ENCODE measurements at places on chromosomes 5 and 9.

DNA sequence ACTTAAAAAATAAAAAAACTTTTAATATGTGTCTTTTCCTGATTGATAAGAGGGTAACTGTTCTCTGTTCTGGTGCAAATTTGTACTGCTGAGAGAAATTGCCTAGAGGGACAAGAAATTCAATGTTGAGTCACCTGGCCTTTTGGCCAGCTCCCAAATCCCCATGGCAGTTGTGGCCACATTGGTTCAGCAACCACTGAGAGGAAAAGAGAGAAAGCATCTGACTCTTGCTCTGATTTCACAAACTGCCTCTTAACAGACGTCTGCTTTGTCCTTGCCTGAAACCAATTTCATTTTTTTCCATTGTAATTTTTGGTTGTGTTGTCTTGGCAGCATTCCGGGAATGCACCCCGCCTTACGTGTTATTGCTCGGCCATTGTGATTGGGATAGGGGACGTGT is 42.4 kb downstream of the NTRK2 start:
- no peak for DNase-seq

DNA sequence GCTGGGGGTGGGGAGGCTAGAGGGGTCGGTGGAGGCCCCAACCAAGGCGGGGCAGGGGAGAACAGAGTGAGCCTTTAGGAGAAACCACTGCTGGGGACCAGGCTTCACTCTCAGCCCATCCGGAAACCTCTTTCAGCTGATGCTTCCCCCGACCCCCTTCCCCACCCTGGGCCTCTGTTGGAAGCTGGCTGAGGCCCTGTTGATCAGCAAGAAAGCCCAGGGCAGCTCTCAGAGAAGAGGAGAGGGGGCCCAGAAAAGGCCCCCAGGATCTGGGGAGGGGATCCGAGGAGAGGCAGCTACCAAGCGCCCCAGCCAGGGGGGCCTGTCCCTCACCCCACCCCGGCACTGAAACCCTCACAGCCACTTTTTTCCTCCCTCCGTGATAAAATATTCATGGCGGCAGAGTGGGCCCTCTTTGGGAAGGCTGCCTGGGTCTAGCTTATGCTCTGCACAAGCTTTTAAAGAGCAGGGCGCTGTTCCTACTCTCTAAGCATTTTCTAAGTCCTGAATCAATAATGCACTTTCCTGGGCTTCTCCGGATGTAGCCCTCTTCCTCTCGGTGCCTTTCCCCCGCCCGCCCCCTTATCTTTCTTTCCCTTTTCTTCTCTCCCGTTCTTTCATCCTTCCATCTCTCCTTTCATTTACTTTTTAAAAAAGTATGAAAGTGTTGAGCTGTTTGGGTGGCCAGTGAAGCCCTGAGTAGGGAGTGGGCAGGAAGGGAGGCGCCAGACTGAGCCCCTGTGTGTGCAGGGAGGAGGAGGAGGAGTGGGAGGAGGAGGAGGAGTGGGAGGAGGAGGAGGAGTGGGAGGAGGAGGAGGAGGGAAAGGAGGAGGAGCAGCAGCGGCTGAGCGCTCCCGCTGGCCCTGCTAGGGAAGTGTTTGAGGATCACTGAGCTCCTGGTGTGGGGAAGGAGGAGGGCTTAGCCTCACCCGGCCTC is 23.5 kb downstream of the NTNG2 start:
- DNase-seq, result no peak

GRCh38 chr9:84978661-84979060 is 309.1 kb downstream of the NTRK2 start:
- DNase-seq, result no peak

DNA sequence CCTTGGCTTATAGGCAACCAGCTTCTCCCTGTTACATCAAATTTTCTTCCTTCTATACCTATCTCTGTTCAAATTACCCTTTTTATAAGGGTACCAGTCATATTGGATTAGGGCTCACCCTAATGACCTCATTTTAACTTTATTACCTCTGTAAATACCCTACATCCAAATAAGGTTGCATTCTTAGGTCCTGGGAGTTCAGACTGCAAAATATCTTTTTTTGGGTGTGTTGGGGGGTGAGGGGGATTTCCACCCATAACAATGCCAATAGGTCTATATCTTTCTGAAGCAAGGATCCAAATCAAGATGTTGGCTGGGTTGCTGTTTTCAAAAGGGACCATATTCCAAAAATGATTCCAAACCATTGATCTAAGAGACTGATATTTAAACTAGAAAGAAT is 141.7 kb downstream of the XRCC4 start:
- DNase-seq, result no peak

- DNase-seq, result no peak
Measured at GRCh38 chr5:135921388-135921787, 25.7 kb upstream of the IL9 start.

DNA sequence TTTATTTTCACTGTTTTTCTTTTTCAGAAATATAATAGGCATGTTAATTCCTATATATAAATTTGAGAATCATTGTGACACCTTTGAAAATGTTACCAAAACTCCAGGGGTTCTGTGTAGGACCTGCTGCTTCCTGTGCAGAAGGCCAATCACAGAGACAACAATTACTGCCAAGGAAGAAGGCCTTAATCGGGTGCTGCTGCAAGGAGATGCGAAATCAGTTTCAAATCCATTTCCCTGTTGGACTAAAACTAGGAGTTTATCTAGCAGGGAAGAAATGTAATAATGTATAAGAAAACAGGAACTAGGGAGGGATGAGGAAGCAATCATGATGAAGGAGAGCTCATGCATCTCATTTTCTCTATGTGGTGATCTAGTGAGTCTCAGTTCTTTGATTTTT is 209.7 kb upstream of the NUDT12 start:
- DNase-seq, result no peak

DNA sequence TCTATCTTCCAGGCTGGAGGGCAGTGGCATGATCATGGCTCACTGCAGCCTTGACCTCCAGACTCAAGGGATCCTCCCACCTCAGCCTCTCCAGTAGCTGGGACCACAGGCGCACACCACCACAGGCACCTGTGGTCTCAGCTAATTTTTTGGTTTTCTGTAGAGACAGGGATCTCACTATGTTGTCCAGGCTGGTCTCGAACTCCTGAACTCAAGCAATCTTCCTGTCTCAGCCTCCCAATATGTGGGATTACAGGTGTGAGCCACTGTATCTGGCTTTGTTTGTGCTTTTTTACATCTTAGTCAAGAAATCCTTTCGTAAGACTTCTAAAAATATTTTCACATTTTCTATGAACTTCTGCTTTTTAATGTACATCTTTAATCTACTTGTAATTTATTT is 116.9 kb downstream of the DENND1A start:
- DNase-seq, result no peak

DNA sequence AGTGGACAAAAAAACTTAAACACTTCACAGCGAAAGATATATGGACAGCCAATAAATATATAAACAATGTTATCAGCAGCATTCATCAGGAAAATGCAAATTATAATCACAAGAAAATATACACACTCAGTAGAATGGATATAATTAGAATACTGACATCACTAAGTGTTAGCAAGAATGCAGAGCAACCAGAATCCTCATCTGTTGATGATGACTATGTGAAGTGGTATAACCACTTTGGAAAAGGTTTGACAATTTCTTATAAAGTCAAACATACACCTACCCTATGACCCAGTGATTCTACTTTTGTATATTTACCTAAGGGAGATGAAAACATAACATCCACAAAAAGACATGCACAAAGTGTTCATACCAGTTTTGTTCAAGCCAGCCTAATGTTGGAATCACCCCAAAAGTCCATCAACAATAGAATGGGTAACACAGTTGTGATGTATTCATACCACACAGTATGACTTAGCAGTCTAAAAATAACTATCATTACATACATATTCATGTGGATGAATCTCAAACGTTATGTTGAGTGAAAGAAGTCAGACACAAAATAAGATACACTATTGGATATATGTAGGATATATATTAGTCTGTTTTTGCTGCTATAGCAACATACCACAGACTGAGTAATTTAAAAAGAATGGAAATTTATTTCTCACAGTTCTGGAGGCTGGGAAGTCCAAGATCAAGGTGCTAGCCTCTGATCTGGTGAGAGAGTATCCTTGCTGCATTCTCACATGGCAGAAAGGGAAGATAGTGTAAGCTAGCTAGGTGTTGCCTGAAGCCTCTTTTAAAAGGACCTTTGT is 148.8 kb upstream of the ADAMTSL1 start:
- DNase-seq, result no peak

DNA sequence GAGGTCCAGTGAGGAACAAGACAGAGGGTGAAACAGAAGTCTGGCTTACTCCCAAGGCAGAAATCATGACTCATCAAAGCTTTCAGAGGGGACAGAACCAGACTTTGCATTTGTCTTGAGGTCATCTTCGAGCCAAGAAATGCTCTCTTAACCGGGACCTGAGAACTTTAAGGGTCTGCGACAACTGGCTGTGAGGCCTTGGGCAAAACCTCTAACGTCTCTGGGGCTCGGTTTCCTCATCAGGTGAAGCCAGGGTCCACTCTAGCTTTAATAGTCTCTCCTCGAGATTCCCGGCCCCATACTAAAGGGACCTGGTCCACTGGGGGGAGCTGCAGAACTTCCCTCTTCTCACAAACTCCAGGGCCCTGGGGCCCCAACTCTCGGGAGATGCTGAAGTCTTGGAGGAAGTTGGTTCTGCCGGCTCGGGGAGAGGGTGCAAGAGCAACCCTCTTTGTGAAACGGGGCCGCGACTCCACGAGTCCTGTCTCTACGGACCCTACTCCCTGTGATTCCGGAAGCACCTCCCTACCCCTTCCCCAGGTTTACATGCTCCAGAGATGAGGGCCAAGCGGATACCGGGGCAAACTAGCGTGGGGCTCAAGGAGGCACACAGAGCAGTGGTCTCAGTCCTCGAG is 2.6 kb downstream of the GLIS3 start:
- peak; percentile 50 for DNase-seq

DNA sequence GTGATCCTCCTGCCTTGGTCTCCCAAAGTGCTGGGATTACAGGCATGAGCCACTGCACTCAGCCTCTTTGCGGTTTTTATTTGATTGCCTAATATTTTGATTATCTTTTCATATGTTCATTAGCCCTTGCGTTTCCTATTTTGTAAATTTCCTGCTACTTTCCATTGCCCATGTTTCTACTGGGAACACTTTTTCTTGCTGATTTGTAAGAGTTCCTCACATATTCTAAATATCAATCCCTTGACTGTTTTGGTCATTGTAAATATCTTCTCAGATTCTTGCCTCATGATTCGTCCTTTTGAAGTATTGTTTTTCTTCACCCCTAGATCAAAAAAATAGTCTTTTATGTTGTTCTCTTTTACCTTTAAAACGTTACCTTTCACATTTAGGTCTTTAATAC is 37.9 kb upstream of the TTC1 start:
- no peak for DNase-seq

- DNase-seq, result no peak
Measured at GRCh38 chr5:157217289-157218024, 36.8 kb downstream of the ITK start.

DNA sequence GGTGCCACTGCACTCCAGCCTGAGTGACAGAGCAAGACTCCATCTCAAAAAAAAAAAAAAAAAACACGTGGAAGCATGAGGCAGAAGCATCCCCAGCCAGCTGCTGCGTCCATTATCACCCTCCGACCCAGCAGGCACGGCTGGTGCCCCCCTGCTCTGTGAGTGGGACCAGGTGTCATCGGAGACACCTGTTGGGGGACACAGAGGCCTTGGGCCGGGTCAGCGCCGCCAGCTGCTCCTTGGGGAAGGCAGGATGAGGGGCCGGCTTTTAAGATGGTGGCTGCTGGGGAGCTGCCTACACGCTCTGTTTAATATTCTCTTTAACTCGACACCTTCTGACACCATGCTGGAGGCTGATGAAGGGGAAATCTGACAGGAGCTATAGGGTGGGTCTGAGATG is 80.2 kb upstream of the RUFY1 start:
- DNase-seq, result no peak

DNA sequence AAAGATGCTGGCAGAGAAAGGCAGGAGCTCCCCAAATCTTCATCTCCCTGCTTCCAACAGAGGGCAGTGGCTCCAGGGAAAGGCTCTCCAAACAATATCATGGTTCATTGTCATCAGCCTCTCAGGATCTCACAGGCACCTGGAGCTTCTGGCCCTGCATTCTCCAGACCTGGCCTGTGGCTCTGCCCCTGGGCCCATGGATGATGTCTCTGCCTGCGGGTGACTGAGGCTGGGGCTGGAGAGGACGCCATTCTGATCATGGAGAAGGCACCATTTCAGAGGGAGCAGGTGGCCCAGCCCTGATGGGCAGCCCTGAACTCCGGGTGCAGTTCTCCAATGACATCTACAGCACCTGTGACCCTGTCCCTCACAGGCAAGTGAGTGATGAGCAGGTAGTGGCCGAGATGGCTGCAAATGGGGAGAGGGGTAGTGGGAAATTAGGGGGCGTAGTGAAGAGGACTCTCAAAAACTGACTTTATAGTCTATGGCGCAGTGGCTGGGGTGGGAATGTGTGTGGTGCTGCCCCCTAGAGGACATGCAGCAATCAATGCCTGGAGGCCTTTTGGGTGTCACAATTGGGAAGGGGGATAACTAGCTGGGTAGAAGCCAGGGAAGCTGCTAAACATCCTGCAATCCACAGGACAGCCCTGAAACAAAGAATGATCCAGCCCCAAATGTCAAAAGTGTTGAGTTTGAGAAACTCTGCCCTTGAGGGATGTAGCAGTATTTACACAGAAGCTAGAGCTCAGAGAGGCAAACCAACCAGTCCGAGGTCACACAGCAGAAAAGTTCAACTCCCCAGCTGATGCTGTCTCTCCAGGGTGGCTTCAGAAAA is 3.2 kb downstream of the SH3PXD2B start:
- peak; percentile 18 for DNase-seq

DNA sequence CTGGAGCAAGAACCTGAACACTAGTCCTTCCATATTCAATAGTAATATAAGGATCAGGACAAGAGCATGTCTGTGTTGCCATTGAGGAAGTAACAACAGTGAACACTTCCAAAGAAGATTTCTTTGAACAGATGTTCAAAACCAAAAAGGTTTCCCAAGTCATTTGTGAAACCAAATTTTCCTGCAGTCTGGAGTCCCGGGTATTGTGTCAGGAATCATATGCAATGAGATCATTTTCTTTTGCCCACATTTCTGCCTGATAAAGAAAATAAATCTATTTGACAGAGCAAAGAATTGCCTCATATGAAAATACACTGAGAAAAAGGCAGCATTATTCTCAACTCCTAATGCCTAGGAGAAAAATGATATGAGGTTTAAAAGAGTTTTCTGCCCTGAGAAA is 151.7 kb downstream of the SNX18 start:
- DNase-seq, result no peak

- DNase-seq, result no peak
Measured at GRCh38 chr5:105836887-105837286, 1833.8 kb downstream of the EFNA5 start.

DNA sequence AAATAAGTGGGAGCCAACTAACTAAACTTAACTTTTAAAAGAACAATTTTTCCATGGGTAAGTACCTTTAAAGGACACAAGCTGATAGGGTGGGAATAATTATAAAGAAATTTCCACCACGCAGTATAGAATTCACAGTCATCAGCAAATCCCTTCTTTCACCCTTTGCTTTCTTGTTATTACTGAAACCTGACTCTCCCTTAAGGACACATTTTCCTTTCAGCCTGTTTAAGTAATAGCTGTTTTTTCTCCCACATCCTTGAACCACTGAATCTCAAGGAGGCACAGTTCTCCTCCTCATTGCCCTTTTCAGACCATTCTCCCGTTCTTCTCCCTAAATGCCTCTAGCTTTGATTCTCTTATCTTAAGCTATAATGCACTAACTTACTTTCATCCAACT is 6.3 kb downstream of the C5orf15 start:
- DNase-seq, result no peak

- no peak for DNase-seq
Measured at GRCh38 chr5:150153957-150154617, 1.6 kb downstream of the PDGFRB start.

- DNase-seq, result no peak
Measured at GRCh38 chr9:129556491-129557191, 64.3 kb downstream of the C9orf50 start.

Measured in NCI-H1694 treated with DMSO at 0.1 percent for 48 hours (cell line).